ENCODE measurements at places on chromosomes 16 and 17. TPM values are rescaled to one million over a fixed set of nuclear protein-coding genes. Genes with fewer than 3 reads are reported as not detected.

DNA sequence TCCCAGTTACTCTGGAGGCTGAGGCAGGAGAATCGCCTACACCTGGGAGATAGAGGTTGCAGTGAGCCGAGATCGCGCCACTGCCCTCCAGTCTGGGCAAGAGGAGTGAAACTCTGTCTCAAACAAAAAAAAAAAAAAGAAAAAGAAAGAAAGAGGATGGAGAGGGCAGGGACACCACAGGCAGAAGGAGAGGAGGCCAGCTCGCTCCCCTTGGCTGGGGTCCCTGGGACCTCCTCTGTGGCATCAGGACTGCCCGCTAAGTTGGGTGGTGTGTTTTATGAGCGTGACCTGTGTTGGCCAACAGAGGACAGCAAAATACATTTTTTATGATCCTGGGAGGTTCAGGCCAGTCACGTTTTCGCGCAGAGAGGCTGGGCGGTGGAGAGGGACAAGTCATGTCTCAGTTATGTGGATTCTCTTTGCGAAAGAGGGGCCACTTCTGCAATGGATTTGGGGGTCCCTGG, 229.6 kb downstream of the MRTFB start:
- DNase-seq: no peak

DNA sequence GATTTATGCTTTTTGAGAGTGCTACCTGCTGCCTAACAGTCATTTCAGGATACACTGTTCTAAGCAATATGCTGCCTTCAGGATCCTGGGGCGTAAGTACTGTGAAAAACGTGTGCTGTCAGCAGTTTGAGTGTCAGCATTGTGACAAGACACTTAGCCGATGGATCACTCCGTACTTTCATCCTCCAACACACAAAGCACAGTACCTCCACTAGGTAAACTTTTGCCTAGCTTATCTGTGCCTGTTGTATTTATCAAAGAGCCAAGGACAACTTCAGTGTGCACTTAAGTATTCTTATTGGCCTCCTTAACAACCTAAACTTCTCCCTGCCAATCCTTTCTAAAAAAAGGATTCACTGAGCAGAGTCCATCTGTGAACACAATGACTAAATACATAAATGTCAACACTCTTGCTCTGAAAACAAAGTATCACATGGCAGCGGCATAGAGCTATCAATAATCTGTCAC, 33.8 kb upstream of the PHLPP2 start:
- no peak for DNase-seq

DNA sequence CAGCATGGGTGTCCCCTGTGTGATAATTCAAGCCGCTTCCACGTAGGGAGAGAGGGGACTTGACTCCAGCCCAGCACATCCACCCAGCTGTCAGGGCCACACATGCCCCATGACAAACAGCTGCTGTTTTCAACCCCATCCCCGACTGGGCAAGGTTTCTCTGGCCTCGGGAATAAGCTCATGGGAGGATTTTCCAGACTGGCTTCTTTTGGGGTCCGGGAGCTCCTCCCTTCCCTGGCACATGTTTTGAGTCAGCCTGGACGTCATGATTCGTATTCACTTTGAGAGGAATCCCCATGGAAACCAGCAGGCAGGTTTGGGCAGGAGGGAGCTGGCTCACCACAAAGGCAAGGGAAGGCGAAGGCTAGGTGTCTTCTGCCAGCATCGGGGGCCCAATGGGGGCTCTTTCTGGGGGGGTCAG, 156.4 kb downstream of the CMIP start:
- no peak for DNase-seq

DNA sequence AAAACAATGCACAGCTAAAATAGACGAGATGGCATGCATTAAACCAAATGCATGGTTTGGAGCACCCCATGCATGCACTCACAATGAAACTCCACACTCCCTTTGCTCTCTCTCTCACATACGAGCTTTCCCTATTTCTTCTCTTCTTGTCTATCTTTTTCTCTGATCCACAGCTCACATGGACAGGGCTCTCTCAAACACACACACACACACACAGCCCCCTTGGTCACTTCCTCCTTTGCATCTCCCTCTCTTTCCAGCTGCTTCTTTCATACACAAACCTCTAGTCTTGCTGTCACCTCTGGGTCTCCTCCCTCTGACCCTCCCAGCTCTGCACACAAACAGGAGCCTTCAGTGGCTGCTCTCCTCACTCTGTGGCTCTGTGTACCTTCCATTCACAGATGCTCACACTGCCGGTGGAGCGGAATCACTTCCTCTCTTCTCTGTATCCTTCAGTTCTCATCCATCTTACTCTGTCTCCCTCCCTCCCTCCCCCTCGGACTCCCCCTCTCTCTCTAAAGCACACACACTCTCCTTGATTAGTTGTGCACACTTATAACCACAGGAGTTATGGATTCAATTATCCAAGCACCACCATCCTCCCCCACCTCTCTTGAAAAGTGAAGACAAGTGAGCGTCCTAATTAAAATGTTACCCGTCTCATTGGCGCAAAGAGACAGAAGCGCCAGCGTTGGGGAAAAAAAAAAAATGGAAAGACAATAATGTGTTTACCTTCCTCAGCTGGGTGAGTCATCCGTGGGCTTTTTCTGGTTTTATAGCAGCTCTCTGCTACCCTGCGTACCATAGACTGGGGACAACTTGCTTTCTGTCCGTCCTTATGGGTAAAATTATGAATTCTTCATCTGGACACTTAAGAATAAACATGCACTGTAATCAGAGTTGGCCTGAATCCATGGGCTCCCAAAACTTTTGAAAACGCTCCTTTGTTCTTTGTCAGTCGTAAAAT, 90.8 kb downstream of the SHISA6 start:
- no peak for DNase-seq

GRCh38 chr16:75203096-75203495, 3.9 kb downstream of the CTRB2 start:
- no peak for DNase-seq

Gene KRTAP2-1
- not detected for total RNA-seq

Data from type B pancreatic cell (in vitro differentiated cells).